ENCODE measurements at places on chromosomes 6 and 20.

GRCh38 chr20:45621593-45621992 lies 7.9 kb upstream of the WFDC10A start:
- no peak for DNase-seq

- DNase-seq: no peak
These were observed 41.0 kb upstream of the HIVEP1 start for GRCh38 chr6:11971154-11971553.

DNA sequence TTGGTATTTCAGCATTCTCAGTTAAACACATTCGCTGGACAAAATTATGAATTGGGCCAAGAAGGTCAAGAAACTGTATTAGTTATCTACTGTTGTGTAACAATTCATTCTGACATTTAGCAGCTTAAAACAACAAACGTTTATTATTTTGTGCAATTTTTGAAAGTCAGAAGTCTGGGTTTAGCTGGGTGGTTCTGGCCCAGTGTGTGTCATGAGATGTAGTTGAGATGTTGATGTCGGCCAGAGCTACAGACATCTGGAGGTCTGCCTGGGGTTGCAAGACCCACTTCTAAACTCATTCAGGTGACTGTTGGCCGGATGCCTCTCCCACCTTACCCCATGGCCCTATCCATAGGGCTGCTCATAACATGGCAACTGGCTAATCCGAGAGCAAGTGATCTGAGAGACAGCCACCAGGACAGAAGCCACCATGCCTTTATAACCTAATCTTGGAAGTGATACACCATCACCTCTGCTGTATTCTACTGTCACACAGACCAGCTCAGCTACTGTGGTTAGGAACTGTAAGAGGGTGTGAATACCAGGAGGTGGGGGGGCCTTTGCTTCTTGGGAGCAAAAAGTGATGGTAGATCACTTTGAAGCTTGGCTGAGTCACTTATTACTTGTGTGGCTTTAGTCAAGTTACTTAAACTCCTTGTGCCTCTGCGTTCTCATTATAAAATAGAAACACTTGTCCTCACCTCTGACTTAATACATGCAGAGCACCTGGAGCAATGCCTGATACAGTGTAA lies 217.0 kb upstream of the MYLIP start:
- no peak for DNase-seq

DNA sequence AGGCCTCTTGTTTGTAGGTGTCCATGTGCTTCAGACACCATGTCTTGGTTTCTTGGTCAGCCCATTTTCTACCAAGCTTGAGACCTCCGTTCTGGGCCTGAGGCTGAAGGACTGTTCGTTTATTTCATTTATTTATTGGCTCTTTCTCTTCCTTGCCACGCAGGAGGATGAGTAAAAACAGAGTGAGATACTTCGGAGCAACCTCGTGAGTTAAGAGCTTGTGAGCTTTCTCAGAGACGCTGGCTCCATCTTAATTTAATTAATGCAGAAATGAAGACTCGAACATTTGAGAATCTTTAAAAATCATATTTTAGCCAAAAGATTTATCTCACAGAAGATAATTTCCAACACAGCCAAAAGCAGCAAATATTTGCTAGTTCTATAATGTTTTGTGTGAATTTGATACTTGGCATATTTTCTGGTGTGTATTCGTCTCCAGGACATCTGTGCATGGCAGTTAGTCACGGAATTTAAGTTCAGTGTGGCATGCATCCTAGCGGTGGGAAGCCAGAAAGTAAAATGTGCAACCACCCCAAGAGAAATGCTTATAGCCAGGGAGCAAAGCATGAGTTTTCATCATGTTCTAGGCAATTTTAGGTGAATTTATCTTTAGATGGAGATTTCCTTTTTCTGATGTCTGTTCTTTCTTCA lies 76.0 kb downstream of the THBS2 start:
- no peak for DNase-seq

GRCh38 chr6:148440016-148440415 lies 97.4 kb downstream of the SASH1 start:
- DNase-seq: no peak

- DNase-seq: peak; percentile 1
These were observed 74.7 kb upstream of the TMEM170B start for GRCh38 chr6:11462742-11463397.

- peak; percentile 84 for DNase-seq
These were observed 71.7 kb downstream of the RCAN2 start for GRCh38 chr6:46419576-46420002.
